NCI-H1092 (cell line): ENCODE measurements at places on chromosomes 6 and 20.

- DNase-seq: no peak
Observed at GRCh38 chr6:81172056-81172740, 580.3 kb downstream of the TENT5A start.

DNA sequence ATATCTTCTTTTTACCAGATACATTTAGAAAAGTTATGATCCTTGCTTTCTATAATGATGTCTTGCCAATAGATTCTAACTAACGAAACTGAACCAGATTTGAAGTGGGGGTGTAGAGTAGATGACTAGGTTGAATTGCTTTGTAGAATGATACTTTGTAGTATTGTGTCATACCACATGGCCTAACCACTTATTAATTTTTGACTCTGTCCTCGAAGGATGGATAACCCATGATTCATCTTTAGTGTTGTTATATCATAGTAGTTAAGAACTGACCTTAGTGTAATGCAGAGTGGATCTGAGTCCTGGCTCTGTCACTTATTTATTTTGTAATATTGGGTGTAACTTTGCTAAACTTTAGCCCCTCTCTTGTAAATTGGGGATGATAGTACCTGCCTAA is 4.5 kb downstream of the PHF3 start:
- no peak for DNase-seq

DNA sequence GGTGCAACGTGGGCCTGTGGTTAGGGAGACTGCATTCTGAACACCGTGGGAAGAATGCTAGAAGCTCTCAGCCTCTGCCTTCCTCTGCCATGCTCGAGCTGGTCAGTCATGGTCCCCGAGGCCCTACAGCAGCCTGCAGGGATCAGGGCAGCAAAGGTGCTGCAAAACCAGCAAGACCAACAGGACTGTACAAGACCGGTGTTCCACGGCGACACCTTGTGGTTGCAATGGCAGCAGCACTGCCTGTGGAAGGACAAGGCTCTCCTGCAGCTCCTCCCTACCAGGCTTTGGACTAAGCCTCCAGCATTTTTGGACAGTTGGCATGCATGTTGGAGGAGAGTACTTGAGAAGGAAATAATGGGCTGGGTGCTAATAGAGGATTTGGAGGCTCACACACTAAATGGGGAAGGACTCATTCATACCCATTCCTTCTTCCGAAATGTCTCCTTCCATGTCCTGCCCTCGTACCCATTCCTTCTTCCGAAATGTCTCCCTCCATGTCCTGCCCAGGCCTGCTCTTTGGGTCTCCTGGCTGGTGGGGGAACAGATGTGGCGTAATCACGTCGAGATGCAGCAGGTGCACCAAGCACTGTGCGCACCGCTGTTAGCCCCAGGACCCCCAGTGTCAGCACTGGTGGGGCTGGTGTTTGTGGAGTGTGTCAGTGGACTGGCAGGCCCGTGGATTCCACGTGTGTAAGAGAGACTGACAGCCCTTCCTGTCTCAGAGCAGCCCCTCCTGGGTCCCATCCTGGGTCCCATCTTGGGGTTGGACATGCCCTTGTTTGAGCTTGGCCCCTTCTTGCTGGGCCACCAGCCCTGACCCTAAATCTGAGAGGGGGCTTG is 18.6 kb upstream of the MYT1 start:
- no peak for DNase-seq

DNA sequence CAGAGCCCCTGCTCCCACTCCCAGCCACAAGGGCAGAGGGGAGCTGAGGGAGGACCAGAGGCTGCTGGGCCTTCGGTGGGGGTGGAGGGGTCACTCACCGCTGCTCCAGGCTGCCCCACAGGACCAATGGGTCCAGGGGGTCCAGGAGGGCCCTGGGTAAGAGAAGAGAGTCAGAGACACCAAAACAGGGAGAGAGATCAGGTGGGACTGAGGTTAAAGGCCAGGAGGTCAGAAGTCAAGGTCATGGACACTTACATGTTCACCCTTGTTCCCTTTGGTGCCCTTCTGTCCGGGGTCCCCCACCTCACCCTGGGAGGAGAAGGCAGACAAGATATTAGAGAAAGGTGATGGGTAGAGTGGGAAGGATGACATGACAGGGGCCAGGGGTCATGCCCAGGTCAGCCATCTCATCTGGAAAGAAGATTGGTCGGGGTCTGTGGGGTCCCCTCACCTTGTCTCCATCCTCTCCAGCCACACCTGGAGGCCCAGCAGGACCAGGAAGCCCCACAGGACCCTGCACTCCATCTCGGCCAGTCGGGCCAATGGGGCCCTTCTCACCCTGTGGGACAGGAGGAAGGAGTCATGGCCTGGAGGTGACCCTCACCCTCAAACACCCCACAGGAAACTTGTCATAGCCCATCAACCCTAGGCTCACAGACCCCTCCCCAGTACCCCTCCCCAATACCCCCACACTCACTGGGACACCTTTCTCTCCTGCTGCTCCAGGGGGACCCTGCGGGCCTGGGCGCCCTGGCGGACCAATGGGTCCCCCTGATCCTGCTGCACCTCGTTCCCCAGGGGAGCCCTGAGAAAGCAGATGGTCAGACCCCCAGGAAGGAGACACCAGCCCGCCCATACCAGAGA is 21.0 kb downstream of the COL11A2 start:
- no peak for DNase-seq

DNA sequence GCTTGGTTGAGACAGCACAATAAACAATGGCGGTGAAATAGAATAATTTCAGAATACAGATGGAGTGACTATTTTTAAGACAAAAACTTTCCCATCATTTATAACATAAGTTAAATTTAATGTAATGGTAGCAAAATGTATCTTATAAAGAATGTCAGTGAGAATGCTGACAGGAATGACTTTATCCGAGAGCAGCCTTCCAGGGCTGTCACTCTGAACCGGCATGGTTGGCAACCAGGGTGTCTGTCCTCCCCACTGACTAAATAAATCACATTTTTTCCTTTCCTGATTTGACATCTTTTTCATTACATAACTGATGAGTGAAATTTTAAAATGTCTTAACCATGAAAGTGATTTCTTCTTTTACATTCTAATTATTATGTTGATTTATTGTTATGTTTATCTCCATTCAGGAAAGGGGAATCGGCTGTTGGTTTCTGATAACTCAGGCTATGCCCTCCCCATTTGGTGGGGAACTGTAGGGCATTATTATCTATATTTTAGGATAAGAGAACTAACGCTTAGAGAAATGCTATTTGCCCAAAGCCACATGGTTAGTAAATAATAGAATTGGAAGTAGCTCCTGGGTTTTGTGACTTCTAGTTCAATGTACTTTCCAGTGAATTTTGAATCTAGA is 109.2 kb upstream of the OGFRL1 start:
- DNase-seq: no peak

DNA sequence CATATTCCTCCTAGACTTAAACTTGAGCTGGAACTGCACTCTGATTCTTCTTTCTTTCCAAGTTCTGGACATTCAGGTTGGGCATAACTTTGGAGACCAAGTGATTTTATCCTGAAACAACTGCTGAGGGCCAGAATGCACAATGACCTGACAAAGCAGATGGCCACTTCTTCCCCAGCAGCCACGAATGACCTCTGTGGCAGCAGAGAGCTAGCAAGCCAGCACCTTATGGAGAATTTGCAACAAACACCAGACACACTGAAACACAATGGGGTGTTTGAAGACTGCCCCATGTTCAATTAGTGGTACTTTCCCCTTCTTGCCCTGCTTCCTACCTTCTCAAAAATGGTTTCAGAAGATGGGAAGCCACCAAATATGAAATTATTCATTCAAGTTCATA is 4.2 kb upstream of the TENT5A start:
- DNase-seq: no peak

DNA sequence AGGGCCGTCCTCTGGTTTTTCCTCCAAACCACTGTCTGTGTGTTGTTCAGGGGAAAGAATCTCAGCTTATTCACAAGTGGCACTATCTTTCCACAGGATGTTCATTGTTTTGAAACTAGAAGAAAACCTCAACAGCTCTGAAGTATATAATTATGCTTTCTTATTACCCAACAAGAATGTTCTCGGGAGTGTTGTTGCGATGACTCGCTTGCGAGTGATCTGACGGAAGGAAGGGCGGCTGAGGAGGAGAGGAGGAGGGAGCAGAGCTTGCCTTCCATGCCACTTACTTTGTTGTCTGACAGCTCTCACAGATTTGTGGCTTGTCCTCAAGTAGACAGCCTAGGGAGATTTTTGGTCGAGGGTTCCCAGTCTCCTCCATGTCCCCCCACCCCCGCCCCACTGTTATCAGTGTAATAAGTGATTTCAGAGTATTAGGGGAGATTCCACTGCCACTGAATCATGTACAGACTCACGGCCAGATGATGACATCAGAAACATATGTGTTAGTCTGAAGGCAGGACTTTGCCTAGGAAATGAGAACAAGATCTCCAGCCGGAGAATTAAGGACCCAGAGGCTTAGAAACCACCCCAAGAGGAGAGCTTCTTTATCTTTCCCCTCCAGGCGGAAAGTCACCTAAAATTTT is 80.7 kb upstream of the CCN6 start:
- DNase-seq: no peak
